ENCODE measurements at places on chromosomes 4 and X.

GRCh38 chr4:101103381-101104142 is 243.8 kb downstream of the PPP3CA start:
- DNase-seq, result no peak
- H3K36me3 ChIP-seq, result peaks cover 3% of the 10 kb centered on the region
- H3K4me1 ChIP-seq, result peaks cover 9% of the 10 kb centered on the region
- H3K4me3 ChIP-seq, result no peak overlapping the region

- H3K36me3 ChIP-seq, result no peaks in the 10 kb centered on the region
- no peak for DNase-seq
- H3K4me1 ChIP-seq, result no peaks in the 10 kb centered on the region
- H3K27me3 ChIP-seq, result no peaks in the 10 kb centered on the region
Observed at GRCh38 chr4:90328558-90328957, 201.4 kb downstream of the CCSER1 start.

DNA sequence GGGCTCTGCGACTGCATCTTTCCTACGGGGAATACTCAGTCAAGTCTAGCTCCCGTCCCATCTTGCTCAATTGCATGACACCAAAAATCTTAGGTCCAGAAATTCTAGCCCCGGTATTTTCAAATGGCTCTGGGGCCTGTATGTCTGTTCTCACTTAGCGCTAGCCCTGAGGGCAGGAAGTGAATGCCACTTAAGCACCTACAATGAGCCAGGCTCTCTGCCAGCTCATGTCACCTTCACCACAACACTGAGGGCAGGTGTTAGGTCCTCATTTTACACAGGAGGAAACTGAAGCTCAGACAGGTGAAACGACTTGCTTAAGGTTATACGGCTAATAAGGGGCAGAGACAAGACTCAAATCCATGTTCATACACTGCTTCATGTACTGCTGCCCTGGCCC is 282.8 kb downstream of the PPP1R2C start:
- H3K27ac ChIP-seq, result no peak overlapping the region
- no peak overlapping the region for H3K4me3 ChIP-seq
- peaks cover 2% of the 10 kb centered on the region for H3K4me1 ChIP-seq

DNA sequence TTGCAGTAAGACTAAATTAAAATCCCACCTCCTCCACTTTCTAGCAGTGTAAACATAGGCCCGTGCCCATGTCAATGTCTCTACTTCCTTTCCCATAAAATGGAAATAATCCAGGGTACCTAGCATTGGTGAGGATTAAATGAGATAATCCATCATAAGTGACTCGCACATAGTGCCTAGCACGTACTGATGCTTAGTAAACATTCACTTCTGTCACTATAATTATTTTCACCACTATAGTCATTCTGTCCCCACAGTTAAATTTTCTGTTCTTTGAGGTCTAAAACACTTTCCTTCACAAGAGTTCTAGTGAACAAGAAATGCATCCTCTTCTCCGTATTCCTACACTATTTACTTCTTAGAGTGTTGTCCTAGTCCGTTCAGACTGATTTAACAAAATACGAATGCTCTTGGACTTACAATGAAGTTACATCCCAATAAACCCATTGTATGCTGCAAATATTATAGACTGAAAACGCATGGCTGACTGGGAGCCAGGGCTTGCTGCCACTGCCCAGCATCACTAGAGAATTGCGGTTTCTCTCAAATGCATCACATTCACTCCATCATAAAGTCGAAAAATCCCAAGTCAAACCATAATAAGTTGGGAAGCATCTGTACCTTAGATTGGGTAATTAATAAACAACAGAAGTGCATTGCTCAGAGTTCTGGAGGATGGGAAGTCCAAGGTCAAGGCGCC is 10.6 kb downstream of the ARAP2 start:
- DNase-seq, result no peak
- peaks cover 22% of the 10 kb centered on the region for H3K4me1 ChIP-seq
- H3K27me3 ChIP-seq, result no peaks in the 10 kb centered on the region
- no peak overlapping the region for H3K4me3 ChIP-seq
- H3K27ac ChIP-seq, result no peak overlapping the region

GRCh38 chr4:182404376-182404775 is 161.2 kb downstream of the TENM3 start:
- no peaks in the 10 kb centered on the region for H3K4me1 ChIP-seq
- H3K27me3 ChIP-seq, result no peaks in the 10 kb centered on the region
- H3K36me3 ChIP-seq, result no peaks in the 10 kb centered on the region
- H3K27ac ChIP-seq, result no peak overlapping the region
- no peak overlapping the region for H3K4me3 ChIP-seq
- DNase-seq, result no peak

- no peak overlapping the region for H3K27ac ChIP-seq
- H3K4me1 ChIP-seq, result no peaks in the 10 kb centered on the region
- H3K36me3 ChIP-seq, result no peaks in the 10 kb centered on the region
- no peaks in the 10 kb centered on the region for H3K27me3 ChIP-seq
Observed at GRCh38 chrX:37883196-37883595, 35.8 kb upstream of the DYNLT3 start.

- H3K4me3 ChIP-seq, result no peak overlapping the region
- no peak for DNase-seq
- peaks cover 6% of the 10 kb centered on the region for H3K4me1 ChIP-seq
- no peaks in the 10 kb centered on the region for H3K27me3 ChIP-seq
Observed at GRCh38 chr4:86362510-86362909, 2.7 kb upstream of the MAPK10 start.

- no peak overlapping the region for H3K27ac ChIP-seq
- DNase-seq, result no peak
- H3K27me3 ChIP-seq, result no peaks in the 10 kb centered on the region
- peaks cover 30% of the 10 kb centered on the region for H3K36me3 ChIP-seq
- H3K4me1 ChIP-seq, result no peaks in the 10 kb centered on the region
Observed at GRCh38 chrX:45110494-45110893, 90.2 kb downstream of the DIPK2B start.

DNA sequence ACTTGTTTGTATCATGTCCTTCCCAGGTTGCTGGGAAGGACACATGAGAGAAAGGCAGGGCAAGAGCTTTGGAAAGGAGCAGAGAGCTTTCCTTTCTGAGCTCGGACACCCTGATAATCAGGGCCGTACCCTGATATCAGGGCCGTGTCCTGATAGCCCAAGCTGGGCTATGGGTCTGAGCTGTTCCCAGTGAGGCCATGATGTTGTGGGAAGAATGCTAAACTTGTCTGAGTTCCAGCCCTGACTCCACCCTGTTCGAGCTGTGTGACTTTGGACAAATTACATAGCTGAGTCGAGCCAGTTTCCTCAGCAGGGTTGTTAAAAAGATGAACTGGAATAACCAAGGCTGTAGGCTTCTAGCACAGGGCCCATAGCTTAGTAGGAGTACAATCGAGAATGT is 3.3 kb upstream of the CXCR3 start:
- peak overlapping the region; percentile 58 for H3K27ac ChIP-seq
- H3K4me3 ChIP-seq, result no peak overlapping the region
- H3K36me3 ChIP-seq, result peaks cover 6% of the 10 kb centered on the region
- DNase-seq, result no peak
- no peaks in the 10 kb centered on the region for H3K27me3 ChIP-seq
- H3K4me1 ChIP-seq, result peaks cover 85% of the 10 kb centered on the region

DNA sequence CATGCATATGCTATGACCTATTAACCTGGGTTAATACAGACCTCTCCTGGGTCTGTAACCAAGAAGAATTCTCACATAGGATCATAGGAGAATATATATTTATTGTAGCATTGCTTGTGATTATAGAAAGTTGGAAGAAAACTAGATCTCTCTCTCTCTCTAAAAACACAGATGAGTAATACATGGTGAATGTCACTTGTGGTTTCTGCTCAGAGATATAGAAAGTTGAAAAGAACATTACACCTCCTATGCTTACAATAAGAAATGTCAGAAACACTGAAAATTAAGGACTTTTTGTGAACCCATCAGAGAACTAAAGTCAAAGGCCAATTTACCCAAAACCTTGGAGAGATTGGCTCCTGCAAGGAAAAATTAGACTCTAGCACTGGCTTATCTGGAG is 1389.5 kb downstream of the FAM133A start:
- no peaks in the 10 kb centered on the region for H3K36me3 ChIP-seq
- no peaks in the 10 kb centered on the region for H3K27me3 ChIP-seq
- H3K27ac ChIP-seq, result no peak overlapping the region
- DNase-seq, result no peak
- no peak overlapping the region for H3K4me3 ChIP-seq

- H3K27me3 ChIP-seq, result no peaks in the 10 kb centered on the region
- no peak overlapping the region for H3K27ac ChIP-seq
- no peaks in the 10 kb centered on the region for H3K4me1 ChIP-seq
- H3K4me3 ChIP-seq, result no peak overlapping the region
- no peak for DNase-seq
Observed at GRCh38 chr4:11264841-11265240, 163.9 kb downstream of the HS3ST1 start.

DNA sequence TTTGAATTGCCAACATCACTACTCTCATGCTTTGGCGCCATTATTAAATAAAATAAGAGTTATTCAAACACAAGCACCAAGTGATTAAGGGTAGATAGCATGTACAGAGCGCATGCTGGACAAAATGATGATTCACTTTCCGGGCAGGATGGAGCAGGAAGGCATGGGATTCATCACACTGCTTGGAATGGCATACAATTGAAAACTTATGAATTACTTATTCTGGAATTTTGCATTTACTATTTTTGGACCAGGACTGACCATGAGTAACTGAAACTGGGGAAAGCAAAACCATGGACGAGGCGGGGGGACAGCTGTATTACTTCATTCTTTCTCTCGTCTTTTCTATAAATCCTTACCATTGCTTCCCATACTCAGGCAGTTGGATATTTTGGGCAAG is 28.5 kb upstream of the FGF5 start:
- H3K27me3 ChIP-seq, result peaks cover 9% of the 10 kb centered on the region
- no peak overlapping the region for H3K27ac ChIP-seq
- DNase-seq, result no peak
- H3K4me3 ChIP-seq, result no peak overlapping the region
- H3K4me1 ChIP-seq, result no peaks in the 10 kb centered on the region

- no peaks in the 10 kb centered on the region for H3K4me1 ChIP-seq
- no peaks in the 10 kb centered on the region for H3K36me3 ChIP-seq
- no peak for DNase-seq
Observed at GRCh38 chrX:45264865-45265264, 64.2 kb upstream of the DIPK2B start.

- H3K4me3 ChIP-seq, result no peak overlapping the region
- no peaks in the 10 kb centered on the region for H3K4me1 ChIP-seq
- H3K27ac ChIP-seq, result no peak overlapping the region
- no peak for DNase-seq
- H3K27me3 ChIP-seq, result no peaks in the 10 kb centered on the region
Observed at GRCh38 chr4:76622126-76622525, 187.1 kb downstream of the SHROOM3 start.

- no peaks in the 10 kb centered on the region for H3K27me3 ChIP-seq
- no peak overlapping the region for H3K27ac ChIP-seq
- peaks cover 22% of the 10 kb centered on the region for H3K4me1 ChIP-seq
Observed at GRCh38 chrX:19731307-19731820, 156.0 kb downstream of the SH3KBP1 start.

GRCh38 chrX:43655151-43656004 is 721 bp upstream of the MAOA start:
- H3K27ac ChIP-seq, result no peak overlapping the region
- H3K27me3 ChIP-seq, result no peaks in the 10 kb centered on the region
- DNase-seq, result no peak
- no peaks in the 10 kb centered on the region for H3K36me3 ChIP-seq

GRCh38 chrX:56766554-56767347 is 37.7 kb downstream of the NBDY start:
- H3K27ac ChIP-seq, result no peak overlapping the region
- H3K4me3 ChIP-seq, result no peak overlapping the region
- peaks cover 16% of the 10 kb centered on the region for H3K36me3 ChIP-seq
- H3K4me1 ChIP-seq, result peaks cover 44% of the 10 kb centered on the region

GRCh38 chr4:68871809-68872642 is 56.2 kb downstream of the UGT2B10 start:
- H3K27me3 ChIP-seq, result no peaks in the 10 kb centered on the region
- no peak for DNase-seq
- H3K27ac ChIP-seq, result no peak overlapping the region
- H3K36me3 ChIP-seq, result no peaks in the 10 kb centered on the region

- H3K27me3 ChIP-seq, result no peaks in the 10 kb centered on the region
- no peak within 1 kb of the TSS for H3K27ac ChIP-seq
- H3K4me3 ChIP-seq, result no peak within 1 kb of the TSS
- peaks cover 17% of the 10 kb centered on the region for H3K4me1 ChIP-seq
Observed at GRCh38 chrX:41723826-41724225, at the start of gene GPR82. GPR82 (plus strand) TSS chrX:41724181; CDS start chrX:41727027, 2,846 bp downstream.

DNA sequence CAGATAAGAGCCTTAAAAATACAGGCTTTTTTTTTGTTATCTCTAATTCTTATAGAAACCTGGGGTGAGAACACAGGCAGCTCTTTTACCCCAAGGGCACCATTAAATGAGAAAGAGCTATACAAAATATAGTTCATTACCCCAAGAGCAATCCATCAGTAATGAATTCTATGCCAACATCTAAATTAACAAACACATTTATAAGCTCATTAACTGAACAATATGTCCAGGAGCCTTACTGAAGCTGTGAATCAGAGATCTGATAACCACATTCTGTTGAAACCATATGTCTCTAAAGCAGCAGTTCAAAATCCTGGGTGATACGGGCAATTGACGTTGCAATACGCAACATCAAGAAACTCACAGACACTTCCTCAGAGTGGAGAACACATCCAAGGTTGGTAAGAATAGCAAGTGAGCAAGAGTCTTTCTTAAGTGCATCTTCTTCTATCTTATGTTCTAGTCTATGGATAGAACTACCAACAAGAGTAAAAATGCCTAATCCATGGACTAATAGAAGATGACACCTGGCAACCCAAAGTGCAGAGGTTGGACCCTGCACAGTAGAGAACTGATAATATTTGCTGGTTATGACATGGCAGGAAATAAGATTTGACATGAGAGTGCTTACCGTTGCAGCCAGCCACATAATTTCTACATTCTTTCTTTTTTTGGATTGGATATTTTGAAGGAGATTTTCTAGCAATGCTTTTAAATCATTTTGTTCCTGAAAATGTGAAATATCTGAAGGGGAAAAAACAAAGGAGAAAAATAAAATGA is 449.3 kb downstream of the IL15 start:
- H3K27me3 ChIP-seq, result no peaks in the 10 kb centered on the region
- no peak for DNase-seq
- no peak overlapping the region for H3K4me3 ChIP-seq
- H3K36me3 ChIP-seq, result peaks cover 60% of the 10 kb centered on the region

DNA sequence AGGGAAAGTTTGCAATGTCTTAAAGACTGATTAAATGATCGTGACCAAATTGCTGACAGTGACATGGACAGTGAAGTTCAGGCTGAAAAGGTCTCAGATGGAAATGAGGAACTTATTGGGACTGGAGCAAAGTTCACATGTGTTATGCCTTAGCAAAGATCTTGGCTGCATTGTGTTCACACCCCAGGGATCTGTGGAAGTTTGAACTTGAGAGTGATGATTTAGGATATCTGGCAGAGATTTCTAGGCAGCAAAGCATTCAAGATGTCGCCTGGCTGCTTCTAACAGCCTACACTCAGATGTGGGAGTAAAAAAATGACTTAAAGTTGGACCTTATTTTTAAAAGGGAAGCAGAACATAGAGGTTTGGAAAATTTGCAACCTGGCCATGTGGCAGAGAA is 21.4 kb downstream of the SCARB2 start:
- peaks cover 47% of the 10 kb centered on the region for H3K36me3 ChIP-seq
- no peaks in the 10 kb centered on the region for H3K27me3 ChIP-seq
